ENCODE measurements at places on chromosomes 2 and 18. TPM values are rescaled to one million over a fixed set of nuclear protein-coding genes. Genes with fewer than 3 reads are reported as not detected.

GRCh38 chr2:206256706-206257205 is 17.7 kb upstream of the ZDBF2 start:
- no peak overlapping the region for H3K4me3 ChIP-seq
- no peaks in the 10 kb centered on the region for H3K4me1 ChIP-seq
- peaks cover 17% of the 10 kb centered on the region for H3K27me3 ChIP-seq
- no peak for DNase-seq
- no peaks in the 10 kb centered on the region for H3K36me3 ChIP-seq

GRCh38 chr2:213214209-213214608 is 62.8 kb upstream of the IKZF2 start:
- H3K27ac ChIP-seq: no peak overlapping the region
- no peak for DNase-seq
- no peaks in the 10 kb centered on the region for H3K4me1 ChIP-seq
- no peaks in the 10 kb centered on the region for H3K36me3 ChIP-seq
- H3K27me3 ChIP-seq: no peaks in the 10 kb centered on the region

GRCh38 chr2:159891917-159892730 is 94.1 kb upstream of the CD302 start:
- no peaks in the 10 kb centered on the region for H3K27me3 ChIP-seq
- H3K4me1 ChIP-seq: no peaks in the 10 kb centered on the region
- H3K4me3 ChIP-seq: no peak overlapping the region
- H3K36me3 ChIP-seq: peaks cover 26% of the 10 kb centered on the region
- no peak overlapping the region for H3K27ac ChIP-seq

DNA sequence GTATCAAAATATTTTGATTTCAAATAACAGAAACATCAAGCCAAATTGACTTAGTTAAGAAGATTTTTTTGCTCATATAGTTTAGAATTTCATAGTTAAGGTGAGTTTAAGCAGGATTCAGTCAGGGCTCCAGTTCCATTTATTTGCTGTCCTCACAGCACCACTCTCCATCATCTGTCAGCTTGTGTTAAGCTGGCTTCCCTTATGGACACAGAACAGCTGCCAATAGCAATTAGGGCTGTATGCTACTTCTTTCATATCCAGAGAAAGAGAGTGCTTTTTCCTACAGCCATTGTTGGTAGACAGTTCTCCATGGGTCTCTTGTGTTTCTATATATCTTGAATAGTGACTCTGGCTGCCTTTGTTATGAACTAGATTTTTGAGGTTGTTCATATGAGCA is 95.4 kb upstream of the CYP20A1 start:
- no peaks in the 10 kb centered on the region for H3K27me3 ChIP-seq
- H3K36me3 ChIP-seq: no peaks in the 10 kb centered on the region
- no peak for DNase-seq
- H3K4me3 ChIP-seq: no peak overlapping the region
- no peaks in the 10 kb centered on the region for H3K4me1 ChIP-seq

DNA sequence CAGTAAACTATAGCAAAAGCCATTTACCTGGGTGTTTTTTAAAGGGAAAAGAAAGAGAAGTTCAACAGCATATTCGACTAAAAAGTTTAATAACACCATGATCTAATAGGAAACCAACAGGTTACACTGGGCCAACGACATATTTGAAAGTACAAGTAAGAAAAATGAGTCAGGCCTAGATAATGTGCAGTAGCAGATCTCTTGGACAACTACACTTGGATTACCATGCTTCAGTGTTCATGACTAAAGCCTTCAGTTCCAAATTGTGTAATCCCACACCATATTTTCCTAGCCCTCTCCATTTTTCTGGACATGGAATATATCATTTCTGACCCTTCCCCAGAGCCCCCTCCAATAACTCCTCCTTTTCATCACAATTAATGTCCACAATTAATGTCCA is 39.1 kb upstream of the FIGN start:
- H3K27me3 ChIP-seq: no peaks in the 10 kb centered on the region
- H3K4me3 ChIP-seq: no peak overlapping the region
- H3K36me3 ChIP-seq: no peaks in the 10 kb centered on the region
- no peak overlapping the region for H3K27ac ChIP-seq

- H3K27me3 ChIP-seq: no peaks in the 10 kb centered on the region
- peak; percentile 27 for DNase-seq
- H3K36me3 ChIP-seq: no peaks in the 10 kb centered on the region
- H3K4me1 ChIP-seq: peaks cover 39% of the 10 kb centered on the region
Observed at GRCh38 chr2:168244318-168244717, 3.1 kb downstream of the STK39 start.

- H3K4me3 ChIP-seq: no peak overlapping the region
- no peaks in the 10 kb centered on the region for H3K4me1 ChIP-seq
- no peak overlapping the region for H3K27ac ChIP-seq
- no peaks in the 10 kb centered on the region for H3K36me3 ChIP-seq
- no peak for DNase-seq
Observed at GRCh38 chr18:43932140-43932539, 654.9 kb upstream of the SYT4 start.

- peaks cover 6% of the 10 kb centered on the region for H3K27me3 ChIP-seq
- no peak overlapping the region for H3K4me3 ChIP-seq
Observed at GRCh38 chr18:12659904-12660605, 2.1 kb upstream of the SPIRE1 start.

DNA sequence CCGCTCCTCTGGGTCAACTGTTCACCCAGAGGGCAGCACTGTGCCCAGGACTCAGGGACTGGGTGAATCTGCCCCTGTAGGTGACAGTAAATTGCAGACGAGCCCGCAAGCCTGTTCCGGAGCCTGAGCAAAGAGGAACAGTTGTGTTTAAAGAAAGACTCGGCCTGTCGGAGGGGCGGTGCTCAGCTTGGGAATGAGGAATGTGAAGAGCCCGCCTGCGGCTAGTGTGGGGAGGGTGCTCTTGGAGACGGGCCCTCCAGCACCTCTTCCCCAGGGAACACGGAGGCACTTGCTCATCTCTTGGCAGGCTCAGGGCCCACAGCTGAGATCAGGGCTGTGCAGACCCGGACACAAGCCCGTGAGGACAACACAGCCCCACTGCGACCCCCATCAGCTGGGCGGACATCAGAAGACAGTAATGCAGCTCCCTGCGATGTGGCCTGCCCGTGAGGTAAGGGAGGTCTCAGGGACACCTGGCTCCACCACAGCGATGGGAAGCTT is 299.0 kb downstream of the NDUFA10 start:
- H3K27me3 ChIP-seq: no peaks in the 10 kb centered on the region
- H3K27ac ChIP-seq: no peak overlapping the region
- no peaks in the 10 kb centered on the region for H3K36me3 ChIP-seq
- no peaks in the 10 kb centered on the region for H3K4me1 ChIP-seq

DNA sequence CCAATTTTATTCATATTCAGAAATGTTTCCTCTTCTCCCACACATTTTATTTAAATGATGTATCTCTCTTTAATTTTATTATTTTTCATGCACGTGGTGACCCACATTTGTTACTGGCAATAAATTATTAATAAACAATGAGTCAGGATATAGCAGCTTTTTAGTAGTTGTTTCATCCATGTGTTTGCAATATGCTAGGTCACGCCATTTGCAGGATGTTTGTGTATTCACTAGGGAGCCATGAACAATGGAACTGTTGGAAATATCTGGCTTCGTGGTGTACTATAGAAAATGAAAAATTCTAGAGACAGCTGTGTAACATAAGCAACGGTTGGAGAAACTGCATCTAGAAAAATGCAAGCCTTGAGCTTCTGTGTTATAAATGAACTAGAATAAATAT is 176.0 kb upstream of the COL3A1 start:
- DNase-seq: no peak
- no peaks in the 10 kb centered on the region for H3K27me3 ChIP-seq
- H3K36me3 ChIP-seq: no peaks in the 10 kb centered on the region
- no peak overlapping the region for H3K27ac ChIP-seq

DNA sequence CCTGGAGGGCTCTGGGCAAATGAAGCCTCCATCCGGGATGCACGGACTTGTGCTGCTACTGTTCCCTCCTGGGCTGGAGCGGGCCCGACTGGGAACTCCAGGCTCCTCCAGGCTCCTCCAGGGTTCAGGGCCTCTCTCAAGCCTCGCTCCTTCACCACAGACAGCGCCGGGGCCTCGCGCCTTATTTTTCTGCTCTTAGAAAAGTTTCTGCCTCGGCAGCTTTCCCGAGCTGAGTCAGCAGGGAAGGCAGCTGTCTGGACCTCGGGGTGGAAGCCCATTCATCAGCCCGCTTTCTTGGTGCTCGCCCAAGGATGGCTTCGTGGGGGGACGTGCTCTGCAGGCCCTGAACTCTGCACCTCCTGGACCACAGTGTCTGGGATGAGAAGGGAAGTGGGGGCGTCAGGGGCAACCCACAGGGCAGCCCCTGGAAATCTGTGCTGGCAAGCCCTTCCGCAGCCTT is 12.9 kb upstream of the TEX51 start:
- no peaks in the 10 kb centered on the region for H3K4me1 ChIP-seq
- no peak for DNase-seq
- H3K36me3 ChIP-seq: no peaks in the 10 kb centered on the region
- no peaks in the 10 kb centered on the region for H3K27me3 ChIP-seq

- H3K27me3 ChIP-seq: peaks cover 26% of the 10 kb centered on the region
- no peaks in the 10 kb centered on the region for H3K4me1 ChIP-seq
- no peak overlapping the region for H3K27ac ChIP-seq
- no peak for DNase-seq
- H3K36me3 ChIP-seq: no peaks in the 10 kb centered on the region
Observed at GRCh38 chr2:238220274-238220891, 16.9 kb upstream of the ILKAP start.

The SERPINB10 gene
- not detected for total RNA-seq

The OLA1 gene
- total RNA-seq: 46.1 TPM

The C2orf81 gene
- 7.5 TPM for total RNA-seq

The NDC80 gene
- 5.1 TPM for total RNA-seq

The CXCR1 gene
- total RNA-seq: 0.12 TPM

The RBMS1 gene
- 94.9 TPM for total RNA-seq

The TACR1 gene
- not detected for total RNA-seq

The DCDC2C gene
- total RNA-seq: not detected

Data from T-cell (primary cell).